ENCODE measurements at places on chromosomes 7 and 10.

DNA sequence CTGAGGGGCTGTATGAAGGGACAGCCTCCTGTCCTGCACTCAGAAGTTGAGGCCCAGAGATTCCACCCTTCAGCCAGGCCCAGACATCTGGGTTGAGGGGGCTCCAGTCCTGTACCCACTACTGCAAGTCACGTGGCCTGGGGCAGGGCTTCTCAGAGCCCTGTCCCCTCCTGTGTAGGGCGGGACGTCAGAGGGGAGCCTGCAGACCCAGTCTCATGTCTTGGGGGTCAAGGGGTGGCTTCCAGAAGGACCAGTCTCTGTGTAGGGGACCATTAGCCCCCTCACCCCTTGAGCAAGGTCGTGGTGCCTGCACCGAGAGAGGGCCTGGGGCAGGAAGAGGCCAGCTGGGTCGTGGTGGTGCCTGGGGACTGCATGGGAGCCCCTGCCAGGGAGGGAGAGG, 593 bp upstream of the PILRA start:
- no peak for DNase-seq

- DNase-seq: no peak
Measured at GRCh38 chr7:135251496-135252391, 18.1 kb downstream of the STRA8 start.

DNA sequence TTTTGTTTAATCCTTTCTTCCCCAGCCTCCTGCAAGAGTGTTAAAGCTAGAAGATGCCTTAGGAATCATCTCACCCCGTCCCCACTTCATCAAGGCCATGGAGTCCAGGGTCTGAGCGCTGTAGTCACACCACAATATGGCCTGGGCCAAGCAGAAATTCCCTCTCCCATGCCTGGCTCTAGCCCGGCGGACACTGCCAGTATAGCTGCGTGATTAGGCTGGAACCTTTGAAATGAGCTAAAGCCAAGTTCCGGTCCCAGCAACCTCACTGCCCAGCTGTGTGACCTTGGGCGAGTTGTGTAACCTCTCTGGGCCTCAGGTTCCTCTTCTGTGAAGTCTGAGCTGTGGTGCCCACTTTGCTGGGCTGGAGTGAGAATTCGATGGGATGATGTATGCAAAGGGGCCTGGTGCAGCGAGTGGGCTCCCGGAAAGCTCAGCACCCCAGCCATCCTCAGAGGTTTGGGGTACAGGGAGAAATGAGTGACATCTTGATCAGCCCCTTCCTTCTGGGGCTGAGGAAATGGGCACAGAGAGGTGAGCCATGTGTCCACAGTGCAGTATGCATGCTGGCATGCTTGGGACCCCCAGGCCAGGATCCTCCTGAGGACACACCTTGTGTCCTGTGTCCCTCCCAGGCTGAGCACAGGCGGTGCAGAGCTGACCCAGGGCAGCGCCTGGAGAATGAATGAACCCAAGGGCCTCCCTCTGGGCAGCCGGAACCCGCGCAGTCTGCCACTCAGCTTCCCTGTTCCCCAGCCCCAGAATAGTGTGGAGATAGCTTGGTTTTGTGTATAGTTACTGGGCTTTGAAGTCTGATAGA, 118.6 kb downstream of the ZMIZ1 start:
- DNase-seq: no peak

GRCh38 chr7:35761871-35762677, 38.8 kb upstream of the SEPTIN7 start:
- no peak for DNase-seq

GRCh38 chr10:130545122-130545521, 408.9 kb downstream of the GLRX3 start:
- no peak for DNase-seq

- no peak for DNase-seq
Measured at GRCh38 chr10:20887706-20888555, 9.2 kb downstream of the NEBL start.

- no peak for DNase-seq
Measured at GRCh38 chr10:25966844-25967243, 32.8 kb downstream of the MYO3A start.

GRCh38 chr10:37975401-37975991, 951 bp downstream of the ZNF25 start:
- DNase-seq: no peak

DNA sequence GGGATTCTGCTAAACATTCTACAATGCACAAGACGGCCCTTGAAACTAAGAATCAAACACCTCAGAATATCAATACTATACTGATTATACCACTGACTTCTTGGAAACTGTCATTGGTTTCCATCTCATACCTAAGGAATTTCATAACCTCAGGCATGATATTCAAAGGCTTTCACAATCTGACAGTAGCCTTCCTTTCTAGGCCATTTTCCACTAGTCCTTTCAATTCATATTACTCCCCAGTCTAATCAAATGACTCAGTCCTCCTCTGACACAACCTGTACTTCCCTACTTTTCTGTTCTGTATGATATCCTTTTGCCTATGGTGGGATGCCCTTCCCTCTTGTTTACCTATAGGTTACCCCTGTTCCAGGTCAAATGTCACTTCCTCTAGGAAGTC, 48.3 kb downstream of the CSTF2T start:
- DNase-seq: no peak

All from effector memory CD8-positive, alpha-beta T cell (primary cell).